Left ventricle myocardium superior (tissue), 1 donor: ENCODE measurements at places on chromosomes 2 and 18. TPM values are rescaled to one million over a fixed set of nuclear protein-coding genes. Genes with fewer than 3 reads are reported as not detected.

- DNase-seq: no peak
These were observed 63.4 kb downstream of the SPATS2L start for GRCh38 chr2:200369886-200370285.

GRCh38 chr2:40049781-40050180 lies 270.7 kb upstream of the THUMPD2 start:
- DNase-seq: no peak

- no peak for DNase-seq
These were observed 29.3 kb downstream of the HAUS1 start for GRCh38 chr18:46133534-46133933.

The DUSP11 gene
- total RNA-seq: 12.9 TPM

GRCh38 chr2:37526323-37526722 lies 145.1 kb downstream of the CDC42EP3 start:
- no peak for DNase-seq

- DNase-seq: no peak
These were observed 71.6 kb upstream of the RFX8 start for GRCh38 chr2:101546376-101547058.

GRCh38 chr2:106299696-106300095 lies 105.6 kb upstream of the UXS1 start:
- no peak for DNase-seq

DNA sequence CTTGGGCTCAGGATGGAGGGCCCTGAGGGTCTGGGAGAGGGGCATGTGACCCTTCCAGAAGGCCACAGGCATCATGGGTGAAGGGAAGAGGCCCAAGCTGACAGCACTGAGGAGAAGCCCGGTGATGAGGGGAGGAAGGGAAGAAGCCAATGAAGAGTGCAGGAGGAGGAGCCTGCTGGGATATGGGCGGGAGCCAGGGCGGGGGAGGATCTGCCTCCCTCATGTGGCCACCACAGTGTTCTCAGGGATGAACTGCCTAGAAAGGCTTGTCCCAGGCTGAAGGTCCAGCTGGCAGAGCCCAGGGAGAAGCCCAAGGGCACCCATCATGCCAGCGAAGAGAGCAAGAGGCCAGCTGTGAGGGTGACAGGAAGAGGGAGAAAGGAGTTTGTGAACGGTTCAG lies 24.6 kb upstream of the PLB1 start:
- no peak for DNase-seq

- DNase-seq: no peak
These were observed 50.4 kb downstream of the EML6 start for GRCh38 chr2:54773838-54774237.

The C2orf66 gene
- not detected for total RNA-seq

The CCL20 gene
- not detected for total RNA-seq

DNA sequence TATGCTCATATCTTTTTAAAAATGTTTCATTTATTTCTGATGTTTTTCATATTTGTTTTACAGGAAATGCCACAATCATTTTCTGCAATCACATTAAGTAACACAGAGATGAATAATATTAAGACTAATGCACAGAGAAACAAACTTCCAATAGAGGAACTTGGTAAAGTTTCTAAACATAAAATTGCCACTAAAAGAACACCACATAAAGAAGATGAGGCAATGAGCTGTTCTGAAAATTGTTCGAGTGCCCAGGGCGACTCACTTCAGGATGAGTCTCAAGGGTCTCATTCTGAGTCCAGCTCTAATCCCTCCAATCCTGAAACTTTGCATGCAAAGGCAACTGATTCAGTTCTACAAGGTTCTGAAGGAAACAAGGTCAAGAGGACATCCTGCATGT lies 70.4 kb downstream of the APLF start:
- DNase-seq: no peak

DNA sequence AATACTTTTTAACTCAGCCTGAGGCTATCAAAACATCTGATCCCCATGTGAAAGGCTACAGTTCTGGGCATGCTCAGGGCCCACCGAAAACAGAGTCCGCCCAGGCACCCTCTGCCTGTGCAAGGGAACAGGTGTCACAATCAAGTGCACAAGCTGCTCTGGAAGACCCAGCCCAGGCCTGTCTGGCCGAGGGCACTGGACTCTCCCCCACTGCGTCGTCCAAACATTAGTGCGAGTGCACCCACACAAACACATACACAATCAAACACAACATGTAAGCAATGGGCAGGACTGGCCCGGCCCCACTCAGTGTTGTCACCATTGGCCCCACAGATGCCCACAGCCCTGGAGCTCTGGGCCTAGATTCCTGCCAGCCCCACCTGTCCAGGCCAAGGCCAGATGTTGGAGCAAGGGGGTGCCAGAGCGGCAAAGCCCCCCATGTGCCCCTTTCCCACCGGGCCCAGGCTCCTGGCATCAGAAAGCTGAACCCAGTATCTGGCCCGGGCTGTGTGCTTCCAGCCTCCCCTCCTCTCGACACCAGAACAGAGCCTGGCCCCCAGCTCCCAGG lies 617 bp upstream of the ALPG start:
- no peak for DNase-seq

GRCh38 chr2:31138037-31138962 lies at the start of gene GALNT14:
Gene GALNT14 (minus strand): TSS chr2:31138440. CDS start chr2:31138086, 354 bp downstream.
- peak; percentile 70 for DNase-seq

DNA sequence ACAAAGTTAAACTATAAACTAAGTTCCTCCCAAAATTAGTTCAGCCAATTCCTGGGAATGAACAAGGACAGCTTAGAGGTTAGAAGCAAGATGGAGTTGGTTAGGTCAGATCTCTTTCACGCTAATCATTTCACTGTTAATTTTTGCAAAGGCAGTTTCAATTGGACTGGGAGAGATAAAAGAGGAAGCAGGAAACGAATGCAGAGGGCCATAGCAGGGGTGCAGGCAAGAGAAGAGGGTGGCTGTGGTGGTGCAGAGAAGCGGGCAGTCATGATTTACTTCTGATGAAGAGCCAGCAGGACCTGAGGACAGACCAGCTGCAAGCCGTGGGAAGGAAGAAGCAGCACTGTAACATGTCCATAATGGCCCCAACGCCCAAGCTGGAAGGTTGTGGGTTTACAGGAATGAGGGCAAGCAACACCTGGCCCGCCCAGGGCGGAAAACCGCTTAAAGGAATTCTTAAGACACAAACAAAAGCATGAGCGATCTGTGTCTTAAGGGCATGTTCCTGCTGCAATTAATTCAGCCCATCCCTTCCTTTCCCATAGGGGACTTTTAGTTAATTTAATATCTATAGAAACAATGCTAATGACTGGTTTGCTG lies 4.1 kb upstream of the RMP24 start:
- DNase-seq: no peak

The ACMSD gene
- total RNA-seq: not detected

The MROH2A gene
- total RNA-seq: not detected
